ENCODE measurements at places on chromosomes 13 and 19.

GRCh38 chr19:20233105-20233504 is 66.1 kb downstream of the ZNF486 start:
- DNase-seq: no peak

DNA sequence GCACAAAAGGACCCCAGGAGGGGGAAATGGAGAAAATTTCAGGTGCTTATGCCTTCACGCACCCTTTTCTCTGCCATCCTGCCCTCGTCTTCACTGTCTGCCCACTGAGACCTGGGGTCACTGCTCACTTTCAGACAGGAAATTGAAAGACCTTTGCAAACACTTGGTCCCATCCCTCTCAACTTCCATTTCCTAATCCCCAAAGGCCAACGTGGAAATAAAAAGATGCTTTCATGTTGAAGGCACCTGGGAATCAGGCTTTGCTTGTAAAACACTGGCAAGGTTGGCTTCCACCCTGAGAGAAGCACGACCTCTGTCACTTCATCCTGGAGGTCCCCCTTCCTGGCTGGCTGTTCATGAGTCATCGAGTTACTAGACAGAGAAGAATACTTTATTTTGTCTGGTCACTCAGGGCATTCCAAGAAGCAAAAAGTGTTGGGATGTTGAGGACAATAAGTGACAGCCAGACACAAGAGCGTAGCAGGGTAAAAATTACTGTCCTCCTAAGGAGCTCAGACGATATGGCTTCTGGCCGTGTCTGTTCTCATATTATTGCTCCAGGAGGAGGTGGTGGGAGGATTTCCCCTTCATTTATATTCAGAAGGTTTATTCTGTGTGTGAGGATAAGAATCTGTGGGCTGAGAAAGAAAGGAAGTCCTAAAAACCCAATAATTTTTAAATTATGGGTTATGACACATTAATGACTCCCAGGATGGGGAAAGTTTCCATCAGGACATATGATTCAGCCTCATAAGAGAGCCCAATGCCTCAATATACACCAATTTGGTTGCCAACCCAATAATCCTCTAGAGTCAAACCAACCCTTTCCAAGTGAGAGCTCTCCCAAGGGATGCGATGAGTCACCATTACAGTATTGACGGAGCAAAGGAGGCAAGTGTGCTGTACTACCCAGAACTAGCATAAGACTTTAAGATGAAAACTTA is 409.0 kb downstream of the COG6 start:
- no peak for DNase-seq

DNA sequence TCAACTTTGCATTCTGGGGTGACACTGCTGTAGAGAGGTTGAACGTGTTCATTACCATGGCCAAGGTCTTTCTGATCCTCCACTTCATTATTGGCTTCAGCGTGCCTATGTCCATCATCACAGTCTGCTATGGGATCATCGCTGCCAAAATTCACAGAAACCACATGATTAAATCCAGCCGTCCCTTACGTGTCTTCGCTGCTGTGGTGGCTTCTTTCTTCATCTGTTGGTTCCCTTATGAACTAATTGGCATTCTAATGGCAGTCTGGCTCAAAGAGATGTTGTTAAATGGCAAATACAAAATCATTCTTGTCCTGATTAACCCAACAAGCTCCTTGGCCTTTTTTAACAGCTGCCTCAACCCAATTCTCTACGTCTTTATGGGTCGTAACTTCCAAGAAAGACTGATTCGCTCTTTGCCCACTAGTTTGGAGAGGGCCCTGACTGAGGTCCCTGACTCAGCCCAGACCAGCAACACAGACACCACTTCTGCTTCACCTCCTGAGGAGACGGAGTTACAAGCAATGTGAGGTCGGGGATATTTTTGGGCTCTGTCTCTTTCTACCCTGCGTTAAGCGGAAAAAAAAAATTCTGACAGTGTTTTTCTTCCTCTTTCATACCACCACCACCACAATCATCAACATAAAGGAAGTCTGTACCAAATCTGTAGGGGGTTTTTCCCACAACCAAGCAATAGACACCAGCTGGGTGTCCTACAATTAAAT is 29.5 kb downstream of the FPR3 start:
- no peak for DNase-seq

GRCh38 chr13:63516124-63516523 is 2100.5 kb upstream of the PCDH20 start:
- DNase-seq: no peak

GRCh38 chr19:35673121-35673804 is 6.9 kb downstream of the UPK1A start:
- no peak for DNase-seq

GRCh38 chr13:40341096-40341471 is 325.4 kb downstream of the FOXO1 start:
- no peak for DNase-seq

DNA sequence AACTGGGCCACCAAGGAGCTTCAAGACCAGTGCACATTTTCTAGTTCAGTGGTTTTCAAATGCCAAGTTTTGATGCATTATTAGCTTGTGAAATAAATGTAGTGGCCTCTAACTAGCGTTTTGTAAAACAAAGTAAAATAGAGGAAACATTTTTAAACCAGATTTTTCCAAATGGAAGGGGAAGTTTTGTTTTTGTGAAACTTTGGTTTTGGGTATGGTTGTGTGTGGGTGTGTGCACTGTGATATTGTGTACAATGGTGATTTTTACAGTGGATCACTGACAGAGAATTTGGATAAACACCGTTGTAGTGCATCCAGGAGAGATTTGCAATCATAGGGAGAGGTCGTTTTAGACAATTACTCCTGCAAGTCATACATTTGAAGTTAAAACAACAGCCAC is 108.9 kb downstream of the SLC7A1 start:
- DNase-seq: no peak
